GM04503 (cell line): ENCODE measurements at places on chromosomes 16 and 17.
A peak's percentile ranks its signal among the peaks of the same experiment; 100 is the strongest.

GRCh38 chr16:5789033-5789432 is 691.4 kb upstream of the EEF2KMT start:
- DNase-seq: no peak

DNA sequence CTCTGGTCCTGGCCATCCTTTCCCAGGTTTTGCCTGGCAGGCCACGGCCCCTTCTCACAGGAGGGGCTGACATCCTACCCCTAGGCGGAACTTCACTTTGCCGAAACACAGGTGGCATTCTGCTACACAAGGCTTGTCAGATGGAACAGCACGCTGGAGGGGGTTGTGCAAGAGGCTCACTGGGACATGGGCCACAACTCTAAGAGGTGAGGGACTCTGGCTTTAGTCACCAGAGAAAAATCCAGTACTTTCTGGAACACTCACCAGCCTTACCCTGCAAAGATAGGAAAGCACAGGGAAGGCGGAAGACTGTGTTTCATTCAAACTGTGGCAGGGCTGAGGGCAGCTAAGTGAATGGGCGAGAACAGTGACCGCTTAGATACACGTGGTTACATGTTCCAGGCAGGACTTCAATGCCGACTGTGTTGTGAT is 18.3 kb downstream of the CDC42EP4 start:
- DNase-seq: peak; percentile 67

GRCh38 chr17:65514541-65514940 is 46.9 kb downstream of the AXIN2 start:
- peak; percentile 64 for DNase-seq

DNA sequence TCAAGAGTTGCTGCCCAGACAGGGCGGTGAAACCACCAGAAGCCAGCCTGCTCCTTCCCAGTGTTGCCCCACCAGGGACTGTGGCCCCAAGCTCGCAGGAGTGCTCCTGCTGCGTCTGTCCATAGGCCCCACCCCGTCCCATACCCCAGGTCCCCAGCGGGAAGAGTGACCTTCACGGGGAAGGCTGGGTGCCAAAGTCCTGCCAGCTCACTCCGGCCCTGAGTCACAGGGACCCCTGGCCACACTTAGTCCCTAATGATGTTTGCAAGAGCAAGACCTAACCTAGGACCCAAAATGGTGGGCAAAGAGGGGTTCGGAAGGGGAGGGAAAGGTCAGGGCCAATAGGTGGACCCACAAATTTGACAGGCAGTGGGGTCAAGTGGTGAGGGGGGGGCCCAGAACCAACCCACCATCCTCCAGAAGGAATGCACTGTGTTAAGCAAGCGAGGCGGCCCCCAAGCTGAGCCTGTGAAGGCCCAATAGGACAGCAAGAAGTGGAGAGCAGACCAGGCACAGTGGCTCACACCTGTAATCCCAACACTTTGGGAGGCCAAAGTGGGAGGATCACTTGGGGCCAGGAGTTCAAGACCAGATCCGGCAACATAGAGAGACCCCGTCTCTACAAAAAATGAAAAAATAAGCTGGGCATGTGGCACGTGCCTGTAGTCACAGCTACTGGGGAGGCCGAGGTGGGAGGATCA is 3.3 kb downstream of the DOK4 start:
- no peak for DNase-seq

- no peak for DNase-seq
These were observed 324.6 kb downstream of the C16orf95 start for GRCh38 chr16:86992587-86992986.

- no peak for DNase-seq
These were observed 398.8 kb downstream of the KIF2B start for GRCh38 chr17:54221499-54221898.

DNA sequence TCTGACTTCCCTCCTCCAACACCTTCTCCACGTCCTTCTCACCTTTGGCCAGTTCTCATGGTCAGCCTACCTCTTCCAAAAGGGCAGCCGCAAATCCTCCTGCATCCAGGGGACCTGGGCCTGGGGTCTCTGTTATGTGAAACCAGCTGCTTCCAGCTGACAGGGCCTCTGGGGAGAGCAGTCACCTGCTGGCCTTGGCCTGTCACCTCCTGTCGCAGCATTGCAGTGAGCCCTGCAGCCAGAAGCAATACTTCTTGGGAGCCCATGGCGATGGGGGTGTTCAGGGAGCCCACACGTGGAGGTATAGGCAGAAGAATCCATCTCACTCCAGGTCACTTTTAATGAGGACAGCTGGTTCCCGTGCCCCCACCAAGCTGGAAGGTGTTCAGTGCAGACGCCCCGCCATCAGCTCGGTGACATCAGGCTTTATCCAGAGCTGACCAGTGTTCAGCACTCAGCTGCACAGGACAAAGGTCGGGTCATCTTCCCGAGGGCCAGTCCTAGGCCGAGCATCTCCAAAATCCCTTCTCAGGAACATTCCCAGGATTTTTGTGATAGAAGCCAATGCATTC is 1.7 kb upstream of the SLC47A2 start:
- DNase-seq: no peak

- no peak for DNase-seq
These were observed 965.9 kb upstream of the EEF2KMT start for GRCh38 chr16:6063526-6063925.

- DNase-seq: no peak
These were observed 74.5 kb upstream of the DYNLRB2 start for GRCh38 chr16:80466024-80466987.

- no peak for DNase-seq
These were observed 83.6 kb upstream of the NLRP1 start for GRCh38 chr17:5667871-5668270.

DNA sequence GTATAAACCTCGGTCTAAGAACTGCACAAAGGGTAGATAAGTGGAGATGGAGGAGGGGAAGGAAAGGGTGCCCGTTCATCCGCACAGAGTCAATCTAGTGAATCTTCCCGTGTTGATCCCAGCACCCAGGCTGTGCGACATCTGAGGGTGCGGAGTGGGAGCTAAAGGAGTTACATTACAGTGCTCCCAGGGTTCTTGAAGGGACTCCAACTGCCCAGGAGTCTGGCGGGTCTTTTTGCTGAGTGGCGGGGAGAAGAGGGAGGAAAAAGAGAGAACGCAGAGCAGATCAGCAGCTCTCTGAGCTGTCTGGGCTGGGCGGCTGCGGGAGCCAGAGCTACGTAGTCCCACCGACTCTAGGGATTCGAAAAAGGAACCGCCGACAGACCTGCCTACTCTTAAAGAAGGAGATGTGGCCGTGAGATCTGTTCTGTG is 1.6 kb upstream of the CA10 start:
- DNase-seq: no peak

- DNase-seq: no peak
These were observed 55.2 kb upstream of the ELAC2 start for GRCh38 chr17:13073018-13073417.

- peak; percentile 15 for DNase-seq
These were observed 75.8 kb downstream of the AXIN2 start for GRCh38 chr17:65485388-65486299.

DNA sequence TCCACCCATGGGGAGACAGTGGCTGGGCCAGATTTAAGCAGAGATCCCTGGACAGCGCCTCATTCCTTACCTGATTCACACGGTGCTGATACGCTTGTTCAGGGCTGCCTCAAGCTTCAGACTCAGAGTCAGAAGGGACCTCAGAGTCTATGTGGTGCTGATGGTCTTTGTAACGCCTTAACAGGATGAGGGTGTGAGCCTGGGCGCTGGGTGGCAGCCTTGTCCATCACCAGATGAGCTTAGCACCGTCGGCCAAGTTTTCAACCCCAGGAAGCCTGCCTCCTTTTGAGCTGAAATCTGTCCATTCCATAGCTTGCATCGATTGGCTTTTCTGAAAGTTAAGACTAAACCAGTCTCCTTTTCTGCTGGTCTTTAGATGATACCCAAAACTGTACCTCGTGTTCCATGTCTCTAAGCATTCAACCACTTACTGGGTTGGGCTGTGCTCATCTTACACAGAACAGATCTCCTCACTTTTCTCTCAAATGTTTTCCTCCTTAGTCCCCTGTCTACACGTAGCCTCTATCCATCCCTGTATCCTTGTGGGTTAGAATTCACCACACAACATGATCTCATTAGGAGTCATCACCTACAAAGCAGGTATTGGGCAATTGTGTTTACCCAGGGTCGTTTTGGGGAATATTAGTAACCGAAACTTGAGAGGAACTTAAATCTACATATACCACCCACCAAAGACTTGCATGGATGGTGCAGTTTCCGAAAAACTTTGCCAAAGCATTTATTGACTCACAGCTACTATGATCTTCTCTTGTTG is 573.4 kb downstream of the CDH13 start:
- peak; percentile 2 for DNase-seq

DNA sequence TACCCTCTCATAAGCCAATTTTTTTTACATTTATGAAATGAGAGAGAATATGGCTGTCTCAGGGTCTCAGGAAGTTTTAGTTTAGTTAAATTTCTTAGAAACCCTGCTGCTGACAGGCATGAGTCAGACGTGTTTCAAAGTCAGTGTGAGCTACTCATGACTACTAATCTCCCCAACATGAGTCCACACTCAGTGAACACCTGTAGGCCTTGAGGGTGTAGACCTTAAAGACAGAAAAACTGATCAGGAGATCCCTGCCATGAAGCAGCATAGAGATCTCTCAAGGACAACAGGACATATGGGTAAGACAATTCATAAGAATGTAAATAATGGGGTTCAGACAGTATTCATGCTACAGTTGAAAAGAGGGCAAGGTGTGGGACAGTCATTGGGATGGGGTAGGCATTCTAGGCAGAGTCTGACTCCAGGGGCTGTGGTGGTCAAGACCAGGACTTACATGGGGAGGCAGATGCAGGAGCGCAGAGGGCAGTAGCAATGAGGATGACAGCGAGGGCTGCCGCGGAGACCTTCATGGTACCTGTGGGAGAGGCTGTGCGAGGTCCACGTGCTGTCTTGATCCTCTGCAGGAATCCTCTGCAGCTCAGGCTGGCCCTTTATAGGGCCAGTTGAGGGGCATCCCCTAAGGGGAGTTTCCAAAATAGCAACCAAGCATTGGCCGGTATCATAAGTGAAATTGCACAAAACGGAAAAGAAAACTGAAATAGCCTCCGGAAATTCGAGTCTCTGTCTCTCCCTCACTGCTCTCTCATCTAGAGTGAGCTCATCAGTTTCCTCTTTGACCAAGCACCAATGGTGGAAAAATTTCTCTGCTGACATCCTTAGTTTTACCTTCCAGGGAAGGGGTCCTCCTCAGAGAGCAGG is at the start of gene CCL5:
Gene CCL5 (minus strand): TSS at position 588 of the 882 bp plus-strand sequence.
- DNase-seq: no peak

GRCh38 chr17:80746262-80746935 is 201.8 kb downstream of the RPTOR start:
- DNase-seq: no peak

DNA sequence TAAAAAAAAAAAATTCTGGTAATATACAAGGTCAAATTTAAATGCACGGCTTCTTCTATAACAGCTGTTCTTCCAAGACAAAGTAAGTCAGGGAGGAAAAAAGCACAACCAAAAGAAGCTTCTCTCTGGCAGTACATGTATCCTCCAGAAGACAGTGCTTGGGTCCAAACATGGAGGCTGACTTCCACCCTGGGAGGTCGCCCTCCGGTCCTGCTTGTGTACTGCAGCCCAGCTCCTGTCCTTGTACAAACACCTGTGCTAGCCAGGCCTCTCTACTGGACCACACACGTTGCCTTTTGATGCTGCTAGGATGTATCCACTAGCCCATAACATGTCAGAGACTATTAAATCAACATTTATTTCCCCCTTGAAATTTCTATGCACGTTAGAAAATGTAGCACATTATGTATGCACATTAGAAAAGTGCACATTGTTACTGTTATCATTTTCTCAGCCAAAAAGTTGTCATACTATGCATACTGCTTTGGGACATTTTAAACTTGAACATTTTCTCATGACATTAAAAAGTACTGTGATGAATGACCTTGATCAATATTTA is 21.9 kb downstream of the TEKT3 start:
- DNase-seq: no peak

GRCh38 chr17:7191571-7192270 is 12.6 kb upstream of the ASGR1 start:
- DNase-seq: no peak

DNA sequence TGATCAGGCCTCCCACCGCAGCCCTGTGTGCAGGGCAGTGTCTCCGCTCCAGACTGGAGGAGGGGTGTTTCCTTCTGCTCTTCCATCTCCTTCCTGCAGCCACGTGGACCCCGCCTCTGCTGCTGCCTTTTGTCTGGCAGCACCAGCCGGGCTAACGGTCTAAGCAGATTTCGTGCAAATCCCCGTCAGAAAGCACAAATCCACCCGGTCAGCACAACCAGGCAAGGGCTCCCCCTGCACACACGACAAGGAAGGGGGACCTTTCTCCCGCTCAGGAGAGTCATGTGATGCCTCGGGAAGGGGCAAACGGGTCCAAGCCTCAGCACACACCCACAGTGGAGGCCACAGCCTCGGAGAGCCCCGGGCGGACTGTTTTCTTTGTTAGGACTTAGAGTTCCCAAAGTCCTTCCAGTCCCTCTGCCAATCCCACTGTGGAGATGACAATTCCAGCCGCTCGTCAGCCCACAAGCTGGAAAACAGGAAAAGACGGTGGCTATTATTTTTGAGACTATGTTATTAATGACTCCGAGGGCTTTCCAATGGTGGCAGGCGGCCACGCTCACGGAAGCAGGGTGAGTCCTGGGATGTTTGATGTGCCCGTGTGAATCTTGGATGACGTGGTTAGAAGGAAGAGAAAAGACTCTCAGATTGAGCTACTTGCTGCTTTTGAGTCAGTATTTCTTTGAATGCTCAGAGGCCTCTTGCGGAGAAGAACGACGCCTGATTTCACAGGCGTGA is 22.5 kb upstream of the MEAK7 start:
- no peak for DNase-seq

DNA sequence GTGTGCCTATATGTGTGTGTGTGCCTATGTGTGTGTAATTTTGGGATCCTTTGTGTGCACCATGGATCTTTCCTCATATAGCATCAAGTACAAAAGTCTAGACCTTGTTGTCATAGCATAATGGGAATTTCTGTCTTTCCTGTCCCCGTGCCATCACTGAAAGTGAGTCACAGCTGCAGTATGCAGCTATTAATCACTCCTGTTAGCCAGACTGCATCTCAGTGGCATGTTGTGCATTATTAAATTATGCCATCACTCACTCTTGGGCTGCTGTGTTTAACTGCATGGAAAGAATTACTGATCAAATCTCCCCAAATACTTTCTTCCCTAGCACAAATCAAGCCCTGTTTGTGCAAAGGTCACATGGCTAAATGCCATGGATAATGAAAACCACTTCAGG is 92.4 kb downstream of the CBLN1 start:
- DNase-seq: no peak

GRCh38 chr16:87240211-87241136 is 76.7 kb downstream of the C16orf95 start:
- peak; percentile 38 for DNase-seq

DNA sequence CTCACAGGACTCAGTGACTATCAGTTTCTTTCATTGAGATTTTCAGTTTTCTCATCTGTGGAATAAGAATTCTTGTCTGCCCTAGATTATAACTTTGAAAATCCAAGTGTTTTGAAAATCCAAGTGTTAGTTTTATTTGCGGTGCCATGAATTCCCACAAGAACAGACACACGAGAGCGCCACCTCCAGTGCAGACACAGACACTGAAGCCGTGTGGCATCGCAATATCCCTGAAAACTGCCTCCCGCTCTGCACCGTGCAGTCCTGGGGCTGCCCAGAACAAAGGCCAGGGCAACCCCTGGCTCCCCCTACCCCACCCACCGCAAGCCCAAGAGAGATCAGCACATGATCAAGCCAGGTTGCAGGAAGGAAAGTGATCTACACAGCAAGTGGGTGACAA is 229.5 kb upstream of the ASIC2 start:
- no peak for DNase-seq
